ENCODE measurements at places on chromosomes 12 and 14.

GRCh38 chr12:113186033-113186365, 478 bp downstream of the RITA1 start:
- no peak for DNase-seq

- DNase-seq = no peak
Observed at GRCh38 chr12:115074617-115075016, 390.6 kb upstream of the TBX3 start.

GRCh38 chr14:59664741-59665140, 88.1 kb upstream of the CCDC175 start:
- DNase-seq = no peak

GRCh38 chr14:55448141-55448614, 7.8 kb upstream of the TBPL2 start:
- no peak for DNase-seq

Data from spleen (tissue), 13 donors.